Omental fat pad (tissue), 4 donors: ENCODE measurements at places on chromosomes 7 and 10. TPM values are rescaled to one million over a fixed set of nuclear protein-coding genes. Genes with fewer than 3 reads are reported as not detected.

GRCh38 chr10:110425684-110426293 is 71.9 kb upstream of the DUSP5 start:
- DNase-seq = no peak

DNA sequence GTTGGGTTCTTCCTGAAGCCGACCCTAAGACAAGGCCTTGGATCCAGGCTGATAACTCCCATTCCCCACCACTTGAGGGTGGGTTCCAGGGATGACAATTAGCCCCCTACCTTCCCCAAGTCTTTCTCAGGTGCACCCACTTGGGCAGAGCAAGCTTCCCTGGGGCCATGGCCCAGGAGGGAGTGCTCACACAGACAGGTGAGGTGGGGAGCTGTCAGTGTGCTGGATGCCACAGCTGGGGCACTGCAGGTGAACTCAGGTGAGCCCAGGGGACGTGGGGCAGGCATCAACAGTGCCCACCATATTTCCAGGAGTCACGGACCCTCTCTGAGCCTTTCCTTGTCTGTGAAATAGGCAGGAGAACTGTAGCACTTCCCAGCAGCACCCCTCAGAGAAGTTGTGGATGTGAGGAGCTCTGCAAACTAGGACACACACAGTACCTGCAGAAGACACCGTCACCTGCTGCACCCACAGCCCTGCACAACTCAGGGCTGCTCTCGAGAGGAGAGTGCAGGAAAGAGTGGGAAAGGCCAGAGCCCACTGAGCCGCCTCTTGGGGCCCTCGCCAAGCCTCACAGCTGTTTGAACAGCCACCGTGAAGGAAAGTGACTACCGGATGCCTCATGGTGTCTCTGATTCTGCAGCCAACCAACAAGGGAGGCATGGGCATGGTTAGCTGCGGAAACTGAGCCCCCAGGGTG is 17.9 kb downstream of the SH3PXD2A start:
- no peak for DNase-seq

The PTN gene
- 4.8 TPM for total RNA-seq

GRCh38 chr10:78602201-78602932 is 466.4 kb upstream of the ZMIZ1 start:
- no peak for DNase-seq

DNA sequence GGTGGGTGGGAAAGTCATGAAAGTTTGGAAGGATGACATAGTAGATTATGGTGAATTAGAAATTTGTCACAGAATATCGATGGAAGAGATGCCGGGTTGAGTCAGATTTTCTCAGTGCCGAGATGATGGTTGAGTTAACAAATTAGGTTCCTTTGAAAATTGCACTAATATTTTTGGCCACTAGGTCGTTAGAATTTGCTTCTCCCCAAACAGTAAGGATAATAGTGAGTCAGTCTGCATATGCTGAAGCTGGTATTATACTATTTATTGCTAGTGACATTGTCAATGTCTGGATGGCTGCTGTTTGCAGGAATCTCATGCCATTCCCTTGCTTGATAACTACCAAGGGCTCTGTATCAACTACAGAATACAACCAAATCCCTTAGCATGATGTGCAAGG is 37.7 kb upstream of the MINDY3 start:
- no peak for DNase-seq

DNA sequence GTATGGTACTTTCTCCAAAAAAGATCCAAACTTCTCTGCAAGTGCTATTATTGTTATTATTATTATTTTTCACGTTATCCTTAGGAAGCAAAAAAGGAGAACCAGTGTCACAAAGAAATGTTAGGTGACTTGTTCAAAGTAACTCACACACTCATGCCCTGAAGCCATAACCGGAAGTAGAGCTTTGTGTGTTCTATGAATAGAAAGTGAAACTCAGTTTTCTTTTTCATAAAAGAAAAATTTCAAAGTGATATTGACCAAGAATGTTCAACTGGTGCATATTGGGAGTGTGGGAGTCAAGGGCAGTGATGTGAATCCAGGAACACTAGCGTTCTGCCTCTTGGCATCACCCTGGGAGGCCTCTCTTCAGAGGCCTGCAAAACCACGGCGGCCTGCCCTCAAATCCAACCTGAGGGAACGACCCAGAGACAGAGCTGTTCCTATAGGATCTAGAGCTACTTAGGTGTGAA is 106.1 kb downstream of the PRKCQ start:
- DNase-seq = no peak

The FFAR4 gene
- 2.5 TPM for total RNA-seq

GRCh38 chr7:2227699-2228098 is 5.0 kb downstream of the MAD1L1 start:
- DNase-seq = no peak

- DNase-seq = no peak
These were observed 9.2 kb upstream of the ATXN7L1 start for GRCh38 chr7:105885387-105886111.

DNA sequence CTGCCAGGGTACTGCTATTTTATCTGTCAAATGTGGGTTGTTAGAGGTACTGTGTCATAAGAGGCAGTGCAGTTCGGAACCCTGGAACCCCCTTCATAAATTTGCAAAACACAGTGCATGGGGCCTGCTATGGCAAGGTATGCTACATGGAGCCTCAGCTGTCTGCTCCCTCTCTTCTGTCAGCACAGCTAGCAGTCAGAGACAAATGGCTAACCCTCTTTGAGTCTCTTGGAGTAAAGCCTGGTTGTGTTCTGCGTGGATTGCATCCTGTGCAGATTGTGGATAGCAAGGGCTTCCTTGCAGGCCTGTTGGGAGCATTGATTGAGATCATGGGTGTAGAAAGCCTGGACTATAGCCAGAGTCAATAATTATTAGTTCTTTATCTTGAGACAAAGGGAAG is 397.8 kb downstream of the AUTS2 start:
- DNase-seq = no peak

- no peak for DNase-seq
These were observed 15.2 kb downstream of the PALD1 start for GRCh38 chr10:70493660-70494234.

DNA sequence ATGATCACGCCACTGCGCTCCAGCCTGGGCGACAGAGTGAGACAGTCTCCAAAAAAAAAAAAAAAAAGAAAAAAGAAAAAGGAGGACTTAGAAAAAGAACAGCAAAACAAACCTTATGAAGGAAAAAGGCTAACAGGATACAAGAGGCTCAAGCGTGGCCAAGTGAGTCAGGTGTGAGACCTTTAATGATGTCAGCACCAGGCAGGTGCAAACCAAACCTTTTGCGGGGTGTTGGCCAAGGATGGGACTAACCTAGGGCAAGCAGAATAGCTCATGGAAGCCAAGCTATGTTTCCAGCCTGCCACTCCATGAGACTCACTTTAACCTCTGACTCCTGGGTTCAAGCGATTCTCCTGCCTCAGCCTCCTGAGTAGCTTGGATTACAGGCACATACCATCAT is 11.3 kb upstream of the GNA12 start:
- no peak for DNase-seq

GRCh38 chr7:121151774-121152221 is 163.3 kb downstream of the CPED1 start:
- no peak for DNase-seq

- DNase-seq = no peak
These were observed 97.4 kb upstream of the PIK3CG start for GRCh38 chr7:106767498-106768323.

GRCh38 chr10:89280508-89280907 is 21.3 kb upstream of the IFIT2 start:
- DNase-seq = no peak

- DNase-seq = no peak
These were observed at the start of gene CHST3 for GRCh38 chr10:71964098-71964742. CHST3 (plus strand) TSS chr10:71964395; CDS start chr10:72005843, 41,448 bp downstream.

- no peak for DNase-seq
These were observed 23.1 kb upstream of the PITRM1 start for GRCh38 chr10:3195726-3196125.

- no peak for DNase-seq
These were observed 297.8 kb upstream of the SEMA3A start for GRCh38 chr7:84492098-84493034.

GRCh38 chr7:33066771-33067170 is 4.2 kb upstream of the NT5C3A start:
- DNase-seq = no peak

DNA sequence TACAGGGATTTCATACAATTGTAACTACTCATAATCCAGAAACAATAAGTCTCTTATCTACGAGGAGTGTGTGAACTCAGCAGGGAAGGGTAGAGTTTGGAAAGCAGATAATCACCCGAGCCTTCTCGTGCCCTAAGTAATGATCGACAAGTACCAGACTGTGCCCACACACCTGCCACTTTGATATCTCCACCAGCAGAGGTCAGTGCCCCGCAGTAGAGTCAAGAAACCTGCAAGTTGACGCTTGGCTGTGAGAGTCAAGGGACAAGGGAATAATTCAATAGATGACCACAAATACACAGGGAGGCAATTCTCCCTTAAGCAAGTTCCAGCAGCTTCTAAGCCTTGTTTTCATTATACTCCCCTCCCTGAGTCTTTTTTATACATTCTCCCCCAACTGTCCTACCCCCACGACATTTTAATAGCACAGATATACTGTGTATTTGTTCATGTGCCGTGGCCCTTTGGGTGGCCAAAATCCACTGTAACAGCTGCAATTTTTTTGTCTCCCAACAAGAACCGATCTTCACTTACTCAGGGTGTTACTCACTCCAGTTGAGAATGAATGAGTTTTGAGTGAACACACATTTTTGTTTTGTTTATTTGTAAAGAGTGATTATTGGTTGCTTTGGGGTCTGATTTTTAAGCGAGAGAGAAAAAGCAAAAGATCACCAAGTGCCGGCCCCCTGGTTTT is 106.9 kb upstream of the RHEB start:
- DNase-seq = no peak

The HTR5A gene
- total RNA-seq = not detected

The AP1S1 gene
- total RNA-seq = 30.7 TPM

GRCh38 chr10:50033481-50033880 is 34.3 kb upstream of the WASHC2A start:
- no peak for DNase-seq

DNA sequence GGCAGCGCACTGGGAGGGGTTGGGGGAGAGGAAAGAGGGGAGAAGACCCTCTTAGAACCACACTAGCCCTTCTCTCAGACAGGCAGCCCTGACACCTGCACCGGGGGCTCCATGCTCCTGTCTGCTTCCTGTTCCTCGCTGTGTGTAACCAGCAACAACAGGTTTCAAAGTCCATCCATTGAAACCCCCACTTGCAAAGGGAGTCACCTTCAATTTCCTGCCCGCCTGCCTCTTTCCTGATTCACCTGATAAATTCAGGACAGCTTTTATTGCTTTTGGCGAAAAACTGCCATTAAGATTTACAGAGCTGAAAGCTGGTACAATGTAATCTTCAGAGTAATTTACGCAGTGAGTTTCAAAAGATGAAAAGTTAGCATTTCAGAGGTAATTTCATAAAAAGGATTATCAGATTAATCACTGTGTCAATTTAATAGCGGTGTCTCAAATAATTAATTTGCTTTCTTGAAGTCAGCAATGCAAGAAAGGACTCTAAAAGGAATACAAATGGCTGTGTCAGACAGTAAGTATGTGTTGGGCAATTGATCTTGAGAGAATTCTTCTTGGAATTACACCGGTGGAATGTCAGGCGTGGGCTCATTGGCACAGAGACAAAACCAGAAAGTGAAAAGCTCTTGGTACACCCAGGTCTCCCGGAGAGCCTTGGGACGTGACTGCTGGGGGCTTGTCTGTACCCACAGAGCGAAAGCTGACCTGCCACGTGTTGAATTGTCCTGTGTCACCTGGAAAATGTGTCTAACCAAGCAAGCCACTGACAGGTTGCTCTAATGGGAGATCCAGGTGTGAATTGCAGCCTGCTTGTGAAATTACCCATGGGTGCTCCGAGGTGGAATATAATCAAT is 60.7 kb downstream of the TMEM209 start:
- DNase-seq = no peak

GRCh38 chr7:123054357-123055133 is 59.0 kb upstream of the TAS2R16 start:
- no peak for DNase-seq

The FAM25C gene
- total RNA-seq = not detected

- no peak for DNase-seq
These were observed 9.2 kb downstream of the ZSCAN25 start for GRCh38 chr7:99625961-99626360.

The TAS2R41 gene
- not detected for total RNA-seq

DNA sequence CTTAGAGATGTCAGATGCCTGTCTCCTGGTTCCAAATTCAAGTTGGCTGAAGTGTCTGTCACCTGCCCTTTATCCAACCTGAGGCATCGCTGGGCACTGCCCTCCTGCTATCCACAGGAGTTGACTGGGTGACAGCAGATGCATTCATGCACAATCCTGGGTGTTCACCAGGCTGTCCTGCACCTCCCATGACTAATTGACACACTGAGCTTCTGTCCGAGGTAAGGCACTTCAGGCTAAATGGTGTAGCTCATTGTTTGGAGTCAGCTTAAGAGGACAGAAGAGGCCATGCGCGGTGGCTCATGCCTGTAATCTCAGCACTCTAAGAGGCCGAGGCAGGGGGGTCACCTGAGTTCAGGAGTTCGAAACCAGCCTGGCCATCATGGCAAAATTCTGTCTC is 2.4 kb downstream of the UCMA start:
- DNase-seq = no peak

GRCh38 chr7:34075523-34076370 is 170.4 kb downstream of the BMPER start:
- DNase-seq = no peak

- no peak for DNase-seq
These were observed 533.9 kb upstream of the FZD8 start for GRCh38 chr10:36175954-36176353.

- DNase-seq = no peak
These were observed 33.5 kb upstream of the CCSER2 start for GRCh38 chr10:84294766-84295447.

DNA sequence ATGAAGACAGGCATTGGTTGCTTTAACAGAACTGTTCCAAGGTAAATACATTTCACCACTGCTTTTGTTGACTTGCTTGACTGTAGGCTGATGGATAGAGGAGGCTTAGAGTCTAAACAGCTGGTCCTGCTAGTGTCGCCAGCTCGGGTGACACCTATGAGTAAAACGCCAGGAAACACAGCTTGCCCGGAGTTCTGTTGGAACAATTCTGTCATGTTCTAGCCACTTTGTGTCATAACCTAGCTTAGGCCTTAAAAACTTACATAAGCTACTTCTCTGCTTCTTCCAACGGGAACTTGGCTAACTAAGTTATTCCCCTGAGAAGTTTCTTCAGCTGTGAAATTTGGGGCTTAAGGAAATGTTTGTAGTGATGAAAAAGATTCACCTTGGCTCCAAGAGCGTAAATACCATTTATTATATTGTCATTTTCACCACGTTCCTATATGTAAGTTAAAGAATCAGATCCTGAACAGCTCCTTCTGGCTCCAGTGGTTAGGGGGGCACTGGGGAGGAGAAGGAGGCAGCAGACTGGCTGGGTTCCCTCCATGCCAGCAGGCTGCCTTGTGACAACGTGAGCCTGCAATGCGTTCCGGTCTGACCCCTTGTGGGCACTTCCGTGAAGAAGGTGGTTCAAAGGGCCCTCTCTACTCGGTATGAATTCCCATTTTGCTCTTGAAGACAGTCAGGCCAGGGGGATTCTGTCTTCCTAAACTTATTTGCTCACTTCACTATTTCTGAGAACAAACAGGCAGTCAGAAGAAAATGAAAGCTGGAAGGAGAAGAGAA is 253.2 kb downstream of the BMPER start:
- DNase-seq = no peak

The ELAPOR2 gene
- total RNA-seq = 34.5 TPM

The PAPOLB gene
- total RNA-seq = 1.4 TPM

The PTCD1 gene
- 5.0 TPM for total RNA-seq
